ENCODE measurements at places on chromosomes 2 and 18.
A peak's percentile ranks its signal among the peaks of the same experiment; 100 is the strongest.

DNA sequence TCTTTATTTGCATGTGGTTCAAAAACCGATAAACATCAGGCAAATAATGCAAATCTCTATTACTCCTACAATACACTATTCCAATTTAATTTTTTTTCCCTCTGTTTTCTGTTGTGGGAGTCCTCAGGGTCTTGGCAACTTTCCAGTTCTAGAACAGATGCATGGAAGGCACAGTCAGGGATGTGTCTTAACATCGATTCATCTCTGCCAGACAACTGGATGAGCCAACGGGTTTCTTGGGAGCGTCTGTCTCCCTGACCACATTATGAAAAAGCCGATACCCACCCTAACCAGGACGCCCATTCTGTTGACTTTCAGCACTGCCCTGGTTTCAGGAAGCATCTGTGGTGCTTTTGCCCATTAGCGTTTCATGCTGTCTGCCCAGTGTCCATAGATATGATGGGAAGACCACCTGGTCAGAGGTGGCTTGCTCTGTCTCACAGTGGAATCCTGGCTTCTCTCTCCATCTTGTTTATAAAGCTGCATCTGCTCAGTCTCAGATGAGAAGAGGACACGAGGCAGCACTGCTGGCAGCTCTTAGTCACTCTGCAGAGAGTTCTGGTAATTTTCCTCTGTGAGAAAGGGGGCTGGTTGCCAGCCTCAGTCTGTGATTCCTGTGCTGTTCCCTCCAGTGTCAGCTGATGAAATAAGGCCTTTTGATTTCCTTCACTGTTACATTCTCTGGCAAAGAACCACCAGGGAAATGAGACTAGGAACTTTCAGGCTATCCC is 57.9 kb upstream of the KCNE4 start:
- peak; percentile 43 for DNase-seq

DNA sequence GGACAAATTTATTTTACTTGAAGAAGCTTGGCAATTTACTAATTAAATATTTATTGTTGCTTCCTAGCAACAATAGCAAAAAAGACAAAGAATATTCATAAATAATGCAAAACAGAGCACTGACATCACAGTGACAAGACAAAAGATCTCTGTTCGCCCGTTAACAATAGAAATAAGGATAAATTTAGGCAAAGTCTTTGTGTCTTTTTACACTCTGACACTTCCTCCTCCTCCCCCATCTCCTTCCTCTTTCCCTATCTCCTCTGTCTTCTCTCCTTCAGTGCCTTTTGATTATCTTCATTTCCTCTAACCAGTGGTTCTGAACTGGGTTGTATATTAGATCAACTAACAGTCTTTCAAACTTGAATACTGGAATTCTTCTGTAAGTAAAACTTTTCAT is 808.4 kb downstream of the ERBB4 start:
- DNase-seq = no peak

DNA sequence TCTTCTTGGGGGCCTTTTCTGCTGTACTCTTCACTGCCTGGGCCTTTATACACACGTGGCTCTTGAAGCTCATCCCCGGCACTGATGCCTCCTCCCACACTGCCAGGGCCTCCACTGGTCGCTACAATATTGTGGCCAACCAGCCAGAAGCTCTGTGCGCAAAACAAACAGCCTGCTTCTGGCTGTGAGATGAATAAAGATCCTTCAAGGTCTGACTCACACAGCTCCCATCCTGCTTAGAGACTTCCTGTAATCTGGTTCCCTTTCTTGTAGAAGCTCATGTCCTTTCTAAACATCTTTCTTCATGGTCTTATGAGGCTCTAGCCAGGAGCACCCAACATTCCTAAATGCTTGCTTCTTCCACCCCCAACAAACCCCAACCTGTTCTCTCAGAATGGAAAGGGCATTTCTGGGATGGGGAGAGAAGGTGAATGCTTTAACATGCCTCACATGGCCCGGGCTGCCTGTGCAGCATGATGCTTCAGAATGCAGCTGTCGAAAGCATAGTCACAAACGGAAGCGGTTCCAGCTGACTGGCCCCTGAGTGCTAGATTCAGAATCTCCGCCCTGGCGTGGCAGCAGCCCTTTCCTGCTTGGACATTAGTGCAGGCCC is 24.6 kb downstream of the NRP2 start:
- DNase-seq = peak; percentile 20

GRCh38 chr2:96847586-96847985 is 3.8 kb upstream of the ANKRD23 start:
- no peak for DNase-seq

DNA sequence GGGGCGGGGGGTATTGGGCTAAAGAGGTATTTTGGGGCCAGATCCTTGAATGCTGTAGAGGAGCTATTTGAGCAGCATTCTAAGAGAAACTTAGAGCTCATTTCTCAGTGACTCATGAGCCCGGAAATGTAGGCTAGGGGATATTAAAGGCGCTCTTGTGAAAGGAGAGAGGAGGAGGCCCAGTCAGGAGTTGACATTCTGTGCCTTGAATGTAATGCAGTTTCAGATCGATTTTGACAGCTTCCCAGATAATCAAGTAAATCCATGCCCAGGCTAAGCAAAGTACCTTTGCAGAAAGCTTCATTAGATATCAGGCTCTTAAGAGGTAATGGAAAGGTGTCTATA is 1.5 kb downstream of the CAB39 start:
- no peak for DNase-seq
